ENCODE measurements at places on chromosomes 2 and 18.

GRCh38 chr2:228847684-228848083 lies 423.4 kb downstream of the PID1 start:
- no peak for DNase-seq

- no peak for DNase-seq
These were observed 403.7 kb downstream of the CCDC85A start for GRCh38 chr2:56587456-56587855.

GRCh38 chr2:1791685-1792435 lies 47.5 kb upstream of the PXDN start:
- no peak for DNase-seq

DNA sequence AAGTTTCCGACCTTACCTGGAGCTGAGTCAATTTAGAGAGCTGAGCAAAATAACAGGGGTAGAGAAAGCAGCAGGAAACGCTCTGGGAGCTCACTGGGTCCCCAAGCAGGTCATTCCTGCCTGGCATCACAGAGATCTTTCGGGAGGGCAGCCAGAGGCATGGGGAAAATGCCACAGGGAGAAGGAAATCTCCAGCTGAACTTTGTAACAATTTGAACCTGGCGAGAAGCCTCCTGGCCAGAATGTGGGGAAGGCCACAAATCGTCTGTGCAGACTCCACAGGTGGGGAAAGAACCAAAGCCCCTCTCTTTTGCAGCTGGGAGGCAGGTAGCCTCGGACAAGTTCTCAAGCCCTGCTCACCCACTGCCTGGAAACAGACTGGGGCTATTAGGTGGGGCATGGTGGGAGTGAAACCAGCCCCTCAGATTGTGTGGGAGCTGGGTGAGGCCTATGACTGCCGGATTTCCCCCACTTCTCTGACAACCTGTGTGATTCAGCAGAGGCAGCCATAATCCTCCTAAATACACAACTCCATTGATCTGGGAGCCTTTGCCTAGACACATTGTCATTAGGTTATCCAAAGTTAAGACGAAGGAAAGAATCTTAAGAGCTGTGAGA lies 53.9 kb downstream of the INO80D start:
- no peak for DNase-seq

DNA sequence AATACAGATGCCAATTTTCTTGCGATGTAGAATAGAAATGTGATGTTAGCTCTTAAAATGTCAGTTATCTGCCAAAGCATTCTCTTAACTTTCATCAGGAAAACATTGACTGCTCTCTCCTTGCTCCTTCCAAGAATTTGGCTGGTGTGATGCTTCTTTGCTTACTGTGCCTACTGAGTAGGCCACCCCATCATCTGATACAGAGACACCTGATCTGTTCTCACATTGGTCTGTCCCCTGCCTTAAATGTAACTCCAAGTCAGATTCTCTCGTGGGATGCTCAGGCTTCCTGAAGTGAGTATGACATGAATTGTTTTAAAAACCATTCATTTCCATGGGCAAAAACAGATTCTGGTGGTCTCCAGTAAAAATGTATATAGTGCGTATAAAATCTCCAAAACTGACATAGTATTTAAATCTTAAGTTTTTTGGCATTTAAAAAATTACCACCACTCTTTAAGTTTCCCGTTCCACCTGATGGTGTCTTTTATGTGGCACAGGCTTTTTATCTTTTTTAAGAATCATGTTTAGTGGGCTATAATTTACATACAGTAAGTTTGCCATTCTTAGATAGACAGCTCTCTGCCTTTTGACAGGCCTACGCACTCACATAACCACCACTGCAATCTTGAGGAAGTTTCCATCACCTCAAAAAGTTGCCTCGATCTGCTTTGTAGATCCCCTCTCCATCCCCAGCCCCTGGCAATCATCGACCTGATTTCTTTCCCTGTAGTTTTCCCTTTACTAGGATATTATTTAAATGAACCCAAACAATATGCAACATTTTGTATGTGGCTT lies 36.6 kb downstream of the UBE2F start:
- no peak for DNase-seq

DNA sequence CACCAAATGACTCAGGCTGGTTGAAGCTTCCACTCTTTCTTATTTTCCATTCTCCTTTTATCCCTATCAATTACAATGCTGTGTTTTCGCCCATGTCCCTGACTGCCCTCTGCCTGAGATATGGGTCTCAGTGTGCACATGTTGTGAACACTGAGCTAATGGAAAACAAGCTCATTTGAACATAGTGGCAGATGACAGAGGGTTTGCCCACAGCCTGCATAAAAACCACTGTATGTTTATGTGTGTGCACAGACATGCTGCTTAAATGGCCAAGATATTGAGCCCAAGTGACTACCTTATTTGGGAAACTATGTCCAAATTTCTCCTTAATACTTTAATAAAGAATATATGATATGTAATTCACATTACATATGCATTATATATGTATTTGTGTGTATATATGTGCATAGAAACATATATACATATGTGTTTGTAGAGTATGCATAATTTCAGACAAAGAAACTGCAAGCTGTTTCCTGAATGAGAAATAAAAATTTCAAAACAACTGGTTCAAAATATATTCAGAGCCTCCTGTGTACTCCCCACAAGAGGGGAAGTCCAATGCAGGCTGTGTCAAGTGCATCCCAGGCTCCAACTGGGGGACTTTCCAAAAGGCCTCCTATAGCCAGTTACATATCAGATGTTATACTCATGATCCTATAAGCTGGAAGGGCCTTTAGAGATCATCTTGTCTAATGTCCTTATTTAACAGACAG lies 92.7 kb upstream of the CD302 start:
- no peak for DNase-seq

- DNase-seq: no peak
These were observed 11.8 kb upstream of the SMIM21 start for GRCh38 chr18:75439348-75439747.

DNA sequence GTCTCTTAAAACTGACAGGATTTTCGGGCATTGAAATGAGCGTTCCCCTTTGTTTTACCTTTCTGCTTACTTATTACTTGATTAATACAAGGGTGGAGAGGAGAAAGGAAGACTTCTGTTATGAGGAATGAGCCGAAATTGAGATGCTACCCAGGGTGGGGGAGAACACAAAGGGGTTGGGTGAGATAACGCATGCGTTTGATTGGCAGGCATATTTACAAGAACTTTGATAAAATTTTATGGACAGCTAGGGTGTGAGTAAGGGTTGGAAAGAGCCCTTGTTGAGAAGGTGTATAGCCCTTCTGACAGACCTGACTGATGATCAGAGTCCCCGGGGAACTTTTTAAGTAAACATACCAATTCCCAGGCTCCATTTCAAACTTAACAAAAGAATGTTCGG lies 1.8 kb downstream of the RNF138 start:
- peak; percentile 20 for DNase-seq

DNA sequence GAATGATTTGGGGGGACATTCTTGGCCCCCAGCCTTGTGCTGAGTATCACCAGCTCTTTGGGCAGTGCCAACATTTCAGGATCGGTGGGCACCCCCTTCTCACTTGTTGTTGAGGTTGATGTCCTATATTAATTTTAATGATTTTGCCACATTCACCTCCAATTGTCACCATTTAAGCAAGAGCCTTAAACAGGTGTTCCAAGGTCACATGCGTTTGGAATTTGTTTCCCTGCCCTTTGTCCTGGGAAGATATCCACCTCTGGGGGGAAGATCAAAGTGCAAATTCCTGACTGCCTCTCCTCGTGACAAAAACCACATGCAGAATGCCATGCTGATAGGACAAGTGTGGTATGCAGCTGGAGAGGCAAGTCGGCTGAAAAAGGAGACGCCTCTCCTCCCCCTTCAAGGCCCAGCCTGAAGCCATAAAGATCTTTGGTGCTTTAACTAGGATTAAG lies 72.5 kb upstream of the ID2 start:
- DNase-seq: no peak

DNA sequence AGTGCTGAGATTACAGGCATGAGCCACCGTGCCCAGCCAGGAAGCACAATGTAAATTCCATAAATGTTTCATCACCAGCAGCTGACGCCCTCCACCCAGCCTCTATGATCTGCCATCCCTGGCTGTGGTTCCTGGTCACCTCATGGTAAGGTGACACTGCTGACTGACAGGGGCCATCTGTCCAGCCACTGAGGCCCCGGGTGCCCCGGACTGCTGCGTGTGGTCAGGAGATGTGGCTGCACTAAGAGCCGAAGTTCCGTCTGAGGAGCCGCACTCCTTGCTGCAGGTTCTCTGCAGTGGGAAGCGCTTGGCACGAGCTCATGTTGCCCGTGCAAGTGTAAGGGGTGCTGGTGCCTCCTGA lies 10.9 kb downstream of the NTSR2 start:
- no peak for DNase-seq

GRCh38 chr2:15914596-15915385 lies 25.6 kb upstream of the MYCN start:
- DNase-seq: no peak

DNA sequence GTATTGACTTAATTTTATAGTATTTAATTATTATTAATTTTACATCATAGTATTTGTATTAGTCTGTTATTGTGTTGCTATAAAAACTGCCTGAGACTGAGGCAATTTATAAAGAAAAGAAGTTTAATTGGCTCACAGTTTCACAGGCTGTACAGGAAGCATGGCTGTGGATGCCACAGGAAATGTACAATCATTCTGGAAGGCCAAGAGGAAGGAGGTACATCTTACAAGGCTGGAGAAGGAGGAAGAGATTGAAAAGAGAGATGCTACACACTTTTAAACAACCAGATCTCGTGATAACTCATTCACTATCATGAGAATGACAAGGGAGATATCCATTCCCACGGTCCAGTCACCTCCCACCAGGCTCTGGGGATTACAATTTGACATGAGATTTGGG lies 2019.4 kb upstream of the PIK3C3 start:
- no peak for DNase-seq

GRCh38 chr2:222883420-222883819 lies 22.6 kb downstream of the ACSL3 start:
- no peak for DNase-seq

- DNase-seq: no peak
These were observed 133.2 kb downstream of the ICOS start for GRCh38 chr2:204069804-204070203.

- DNase-seq: no peak
These were observed 2.8 kb downstream of the SCLY start for GRCh38 chr2:238063414-238064189.

DNA sequence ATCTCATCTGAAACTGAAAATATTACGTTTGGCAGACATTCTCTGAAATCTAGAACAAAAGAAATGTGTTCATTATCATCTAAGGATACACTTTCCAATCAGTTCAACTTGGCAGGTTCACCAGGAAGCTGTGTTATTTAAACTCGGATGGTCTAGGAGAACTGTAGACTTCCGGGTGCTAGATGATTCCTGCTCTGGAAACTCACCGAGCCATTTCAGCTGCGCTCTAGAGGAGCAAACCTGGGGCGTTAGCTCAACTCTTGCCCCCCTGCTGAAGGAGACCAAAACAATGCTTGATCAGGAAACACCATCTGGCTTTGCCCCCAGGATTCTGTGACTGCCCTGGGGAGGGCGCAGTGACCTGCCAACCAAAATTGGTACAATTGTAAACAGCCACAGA lies 22.9 kb downstream of the MLPH start:
- DNase-seq: no peak

GRCh38 chr18:55981712-55982475 lies 393.9 kb upstream of the TCF4 start:
- no peak for DNase-seq

- DNase-seq: no peak
These were observed 259.1 kb upstream of the RBMS1 start for GRCh38 chr2:160752475-160753330.

DNA sequence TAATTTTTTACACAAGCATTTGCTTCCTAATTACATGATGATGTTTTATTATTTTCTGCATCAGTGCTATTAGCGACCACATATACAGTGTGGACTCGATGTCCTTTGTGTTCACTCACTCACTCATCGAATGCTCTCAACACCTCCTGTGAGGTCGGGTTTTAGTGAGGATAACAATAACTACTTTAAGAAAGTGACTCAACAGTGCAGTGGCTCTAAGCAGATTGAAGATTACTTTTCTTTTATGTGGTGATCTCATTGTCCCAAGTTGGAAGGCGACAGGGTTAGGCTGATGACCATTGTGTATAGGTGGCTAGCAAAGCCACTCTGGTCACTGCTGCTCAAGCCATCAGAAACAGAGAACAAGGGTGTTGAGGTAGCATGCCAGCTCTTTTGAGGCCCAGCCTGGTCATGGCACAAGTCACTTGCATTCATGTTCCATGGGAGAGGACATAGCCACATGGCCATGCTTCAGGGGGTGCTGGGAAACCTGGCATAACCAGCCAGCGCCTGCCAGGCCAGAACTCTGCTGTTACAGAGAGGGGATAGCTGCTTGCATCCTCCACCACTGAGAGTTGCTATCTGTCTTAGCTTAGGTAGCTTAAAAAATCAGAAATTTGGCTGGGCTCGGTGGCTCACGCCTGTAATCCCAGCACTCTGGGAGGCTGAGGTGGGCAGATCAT lies 60.4 kb downstream of the PDCL3 start:
- DNase-seq: no peak

GRCh38 chr2:161976917-161977316 lies 97.1 kb downstream of the DPP4 start:
- no peak for DNase-seq

DNA sequence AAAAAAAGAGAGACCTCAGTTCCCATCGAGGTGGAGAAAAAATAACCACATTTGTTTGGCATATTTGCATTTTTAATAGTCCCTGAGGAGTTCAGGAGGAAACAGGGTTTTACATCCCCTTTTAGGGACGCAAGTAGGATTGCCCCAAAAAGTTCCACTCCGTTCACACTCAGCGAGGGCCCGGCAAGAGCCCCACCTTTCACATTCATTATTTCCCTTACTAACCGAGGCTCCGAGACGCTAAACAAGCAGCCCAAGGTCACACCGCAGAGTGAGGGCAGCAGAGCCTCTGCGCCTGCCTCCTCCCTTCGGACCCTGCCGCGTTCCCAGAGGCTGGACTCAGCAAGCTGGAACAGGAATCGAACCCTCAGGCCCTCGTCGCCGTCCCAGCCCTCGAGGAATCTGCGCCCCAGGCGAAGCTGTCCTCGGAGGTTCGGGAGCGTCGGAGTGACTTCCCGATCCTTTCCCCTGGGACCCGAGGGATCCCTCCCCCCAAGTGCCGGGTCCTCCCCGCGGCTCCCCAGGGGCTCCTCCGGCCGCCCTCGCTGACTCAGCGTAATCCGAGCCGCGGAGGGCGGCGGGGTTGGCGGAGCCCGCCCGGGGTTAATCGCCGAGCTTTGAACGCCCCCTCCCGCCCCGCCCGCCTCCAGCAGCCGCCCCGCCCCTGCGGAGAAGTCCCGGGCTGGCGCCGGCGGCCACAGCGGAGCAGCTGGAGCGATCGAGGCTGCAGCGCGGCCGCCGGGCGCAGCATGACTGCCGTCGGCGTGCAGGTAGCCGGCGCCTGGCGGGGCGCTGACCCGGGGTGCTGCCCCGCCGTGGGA lies at the start of gene TMEM37:
Gene TMEM37 (plus strand): TSS at position 700 of the 821 bp plus-strand sequence. CDS start 50 bp downstream, at position 750.
- DNase-seq: no peak

Measured in activated CD4-positive, alpha-beta T cell treated with anti-CD3 and anti-CD28 coated beads, Interleukin-2, Interleukin-4, amounts not matched to agents 100 ng/mL and 50 ng/mL, durations not matched to agents 16 hours and 8 hours (primary cell).